ENCODE measurements at places on chromosomes 16 and 17.

- DNase-seq: no peak
These were observed 20.6 kb downstream of the HIC1 start for GRCh38 chr17:2075336-2076086.

GRCh38 chr17:28901866-28902818 lies 737 bp downstream of the DHRS13 start:
- DNase-seq: no peak

DNA sequence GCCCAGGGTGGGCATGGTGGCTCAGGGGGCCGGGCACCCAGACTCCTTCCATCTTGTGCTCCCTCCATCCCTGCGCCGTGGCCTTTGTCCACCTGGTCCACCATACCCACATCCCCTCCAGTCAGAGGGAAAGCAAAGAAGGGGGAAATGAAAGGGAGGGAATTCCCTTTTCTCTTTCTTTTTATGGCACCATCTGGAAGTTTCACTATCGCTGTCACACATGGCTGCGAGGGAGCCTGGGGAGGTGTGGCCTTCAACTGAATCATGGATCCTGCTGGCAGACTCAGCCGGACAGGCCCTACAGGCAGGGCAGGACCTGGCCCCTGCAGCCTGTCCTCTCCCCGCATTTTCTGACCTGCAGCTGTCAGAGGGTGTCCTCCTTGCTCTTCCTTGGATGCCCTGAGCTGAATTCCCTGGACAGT lies 6.2 kb downstream of the SLC12A3 start:
- peak; percentile 67 for DNase-seq

- no peak for DNase-seq
These were observed 127.1 kb downstream of the CDH13 start for GRCh38 chr16:82753821-82754220.

- no peak for DNase-seq
These were observed 120.6 kb downstream of the XYLT1 start for GRCh38 chr16:17350207-17350606.

GRCh38 chr17:48504953-48505352 lies 25.9 kb downstream of the HOXB1 start:
- no peak for DNase-seq

DNA sequence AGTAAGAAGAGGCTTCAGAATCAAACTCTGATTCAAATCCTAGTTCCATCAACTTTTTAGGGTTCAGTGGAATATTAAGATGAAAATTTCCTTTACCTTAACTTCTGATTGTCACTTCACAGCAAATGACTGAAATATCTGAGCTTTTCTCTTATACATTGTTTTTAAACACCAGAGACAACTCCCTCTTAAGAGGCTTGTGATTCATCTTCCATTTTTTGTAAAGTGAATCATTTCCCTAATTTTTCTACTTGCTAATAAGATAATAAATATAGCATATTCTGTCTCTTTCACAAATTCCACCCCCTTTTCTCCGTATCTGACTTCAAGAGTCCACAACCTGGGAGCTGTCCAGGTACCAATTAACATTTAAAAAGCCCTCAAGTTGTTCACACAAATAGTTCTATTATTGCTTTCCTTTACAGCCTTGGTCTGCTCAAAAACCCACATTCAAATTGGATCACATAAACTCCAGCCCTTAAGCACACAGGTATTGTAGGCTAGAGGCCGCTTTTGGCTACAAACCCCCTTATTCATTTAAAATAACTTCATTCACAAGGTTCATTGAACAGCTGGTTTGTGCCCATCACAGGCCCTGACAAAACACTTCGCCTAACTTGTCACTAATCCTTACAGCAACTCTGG lies 14.1 kb upstream of the UTP6 start:
- DNase-seq: no peak

DNA sequence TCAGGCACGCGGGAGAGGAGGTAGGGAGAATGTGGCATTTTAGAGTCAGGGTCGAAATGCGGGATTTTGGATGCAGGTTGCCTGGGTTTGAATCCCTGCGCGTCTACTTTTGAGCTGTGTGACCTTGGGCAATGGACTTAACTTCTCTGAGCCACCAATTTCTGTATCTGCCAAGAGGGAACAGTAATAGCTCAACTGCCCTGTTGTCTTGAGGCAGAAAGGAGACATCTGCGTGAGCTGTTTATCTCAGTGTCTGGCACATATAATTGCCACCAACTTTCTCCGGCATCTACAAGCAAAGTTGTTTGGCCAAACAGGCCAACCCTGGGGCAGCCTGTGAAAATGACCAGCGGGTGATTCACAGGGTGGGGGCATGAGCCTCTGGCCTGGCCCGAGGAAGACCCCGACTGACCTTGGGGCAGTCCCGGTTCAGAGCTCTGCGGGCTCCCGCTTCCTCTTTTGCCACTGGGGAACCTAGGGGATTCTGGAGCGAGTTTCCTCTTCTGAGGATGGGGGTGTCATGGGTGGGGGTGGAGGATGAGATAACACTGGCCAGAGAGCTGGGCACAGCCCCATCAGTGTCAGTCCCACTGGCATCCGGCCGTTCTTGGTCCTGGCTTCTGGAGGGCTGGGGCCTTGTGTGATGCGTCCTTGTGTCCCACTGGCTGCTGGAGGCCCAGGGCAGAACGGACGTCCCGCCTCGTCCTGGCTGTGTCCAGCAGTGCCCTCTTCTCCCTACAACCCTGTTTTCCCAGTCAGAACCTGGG lies 1.3 kb downstream of the SNN start:
- DNase-seq: peak; percentile 75

DNA sequence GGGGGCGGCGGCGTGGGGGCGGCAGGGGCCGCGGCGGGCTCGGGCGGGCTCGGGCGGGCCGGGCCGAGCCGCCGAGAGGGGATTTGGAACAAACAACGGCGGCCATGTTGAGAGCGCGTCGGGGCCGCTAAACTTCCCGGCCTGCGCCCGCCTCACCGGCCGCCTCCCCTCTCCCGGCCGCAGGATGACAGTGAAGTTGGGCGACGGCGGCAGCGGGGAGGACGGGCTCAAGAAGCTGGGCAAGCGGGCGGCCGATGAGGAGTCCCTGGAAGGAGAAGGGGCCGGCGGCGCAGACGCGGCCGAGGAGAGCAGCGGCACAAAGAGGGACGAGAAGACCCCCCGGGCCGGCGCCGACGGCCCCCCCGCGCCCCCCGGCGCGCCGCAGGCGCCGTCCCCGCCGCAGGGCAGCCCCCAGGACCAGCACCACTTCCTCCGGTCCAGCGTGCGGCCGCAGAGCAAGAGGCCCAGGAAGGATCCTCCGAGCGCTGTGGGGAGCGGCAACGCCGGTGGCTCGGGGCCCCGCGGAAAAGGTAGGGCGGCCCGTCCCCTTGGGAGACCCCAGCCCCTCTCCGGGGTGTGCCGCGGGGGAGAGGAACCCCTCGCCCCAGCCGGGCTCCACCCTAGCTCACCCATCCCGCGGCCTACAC lies 2.4 kb downstream of the CRAMP1 start:
- peak; percentile 5 for DNase-seq

DNA sequence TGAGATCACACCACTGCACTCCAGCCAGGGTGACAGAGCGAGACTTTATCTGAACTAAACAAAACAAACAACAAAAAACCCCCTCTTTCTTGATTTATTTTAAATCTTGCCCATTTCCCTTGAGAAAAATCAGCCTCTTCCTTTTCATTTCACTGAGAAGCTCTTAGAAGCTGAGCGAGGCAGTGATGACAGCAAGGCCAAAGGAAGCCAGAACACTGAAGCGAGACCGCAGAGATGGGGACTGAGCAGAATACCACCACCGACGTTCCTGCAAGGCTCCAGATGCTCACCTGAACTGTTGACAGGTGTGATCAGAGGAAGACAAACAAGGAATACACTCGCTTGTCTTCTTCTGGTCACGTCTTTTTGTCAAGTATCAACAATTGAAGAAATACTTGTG lies 30.5 kb upstream of the IRF8 start:
- DNase-seq: peak; percentile 27

- DNase-seq: no peak
These were observed 16.4 kb upstream of the TMED6 start for GRCh38 chr16:69367980-69368379.

- no peak for DNase-seq
These were observed 15.0 kb upstream of the CBX8 start for GRCh38 chr17:79811868-79812352.

DNA sequence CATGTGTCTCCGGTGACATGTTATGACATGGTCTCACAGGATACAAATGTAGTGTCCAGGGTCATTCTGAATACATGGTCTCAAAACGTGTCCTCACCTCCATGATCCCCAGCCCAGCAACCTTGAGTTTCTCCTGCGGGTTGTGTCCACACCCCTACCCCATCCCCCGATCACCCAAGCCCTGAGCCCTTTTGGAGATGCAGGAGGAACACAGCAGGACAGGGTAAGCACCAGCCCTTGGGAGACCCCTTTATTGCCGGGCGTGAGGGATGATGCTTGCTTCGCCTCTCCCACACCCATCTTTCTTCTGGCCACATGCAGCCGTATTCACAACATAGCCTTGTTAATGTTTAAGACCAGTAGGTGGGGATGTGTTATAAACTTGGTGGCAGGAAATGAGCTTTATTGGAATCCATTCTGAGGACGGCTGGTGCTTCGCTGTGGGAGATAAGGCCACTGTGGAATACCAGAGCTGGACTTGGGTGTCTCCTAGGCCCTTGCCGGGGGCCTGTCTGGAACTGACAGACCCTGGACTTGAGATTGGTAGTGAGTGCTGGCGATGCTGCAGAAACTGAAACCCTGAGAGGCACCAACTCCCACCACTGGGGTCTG lies 5.5 kb downstream of the TMEM132E start:
- DNase-seq: no peak

DNA sequence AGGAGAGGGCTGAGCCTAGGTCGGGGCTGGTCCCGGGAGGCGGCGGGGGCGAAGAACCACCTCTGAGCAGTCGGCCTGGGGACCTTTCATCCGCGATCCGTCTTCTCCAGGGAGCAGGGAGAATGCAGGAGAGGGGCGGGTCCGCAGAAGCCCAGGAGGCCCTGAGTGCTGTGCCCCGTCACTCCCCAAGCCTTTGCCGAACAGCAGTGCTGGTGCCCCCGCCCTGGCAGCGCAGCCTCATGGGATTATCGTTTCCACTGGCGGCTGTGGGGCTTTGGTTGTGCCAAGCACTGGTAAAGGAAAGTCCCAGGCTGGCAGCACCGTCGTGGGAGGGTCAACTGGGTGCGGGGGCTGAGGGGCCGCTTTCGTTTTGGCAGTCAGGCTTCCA lies 631 bp downstream of the TBL3 start:
- DNase-seq: no peak

DNA sequence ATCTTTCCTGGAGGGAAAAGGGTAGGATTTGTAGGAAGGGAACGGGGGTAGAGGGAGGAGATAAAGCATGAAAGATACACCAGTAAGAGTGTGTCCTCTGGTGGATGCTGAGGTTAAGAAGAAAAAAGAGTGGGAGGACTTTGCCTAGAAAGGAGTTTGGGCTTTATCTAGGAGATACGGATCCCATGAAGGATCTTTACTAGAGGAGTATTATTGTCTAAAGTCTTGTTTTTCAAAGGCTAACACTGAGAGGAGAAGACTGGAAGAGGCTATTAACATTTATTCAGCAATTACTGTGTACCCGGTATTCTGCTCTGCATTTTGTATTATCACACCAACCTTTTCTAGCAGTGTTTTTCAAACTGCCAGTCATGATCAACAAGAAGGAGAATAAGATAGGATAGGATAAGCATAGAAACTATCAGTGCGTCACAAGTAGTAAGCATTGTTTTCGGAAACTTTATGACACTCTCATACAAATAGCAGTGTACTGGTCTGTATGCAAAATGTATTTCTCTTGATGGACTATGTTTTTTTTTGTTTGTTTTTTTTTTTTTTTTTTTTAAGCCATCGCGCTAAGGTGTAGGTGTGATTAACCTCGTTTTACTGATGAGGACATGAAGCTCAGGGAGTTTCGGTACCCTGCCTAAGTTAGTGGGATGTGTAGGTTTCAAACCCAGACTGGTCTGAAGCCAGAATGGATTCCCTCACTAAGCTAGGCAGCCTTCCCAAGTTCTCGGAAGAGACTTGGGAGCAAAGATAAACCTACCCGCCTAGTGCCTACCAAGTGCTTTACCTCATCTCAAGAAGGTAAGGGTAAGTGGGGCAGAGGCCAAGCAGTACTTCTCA lies 1.3 kb upstream of the SP2 start:
- DNase-seq: no peak

DNA sequence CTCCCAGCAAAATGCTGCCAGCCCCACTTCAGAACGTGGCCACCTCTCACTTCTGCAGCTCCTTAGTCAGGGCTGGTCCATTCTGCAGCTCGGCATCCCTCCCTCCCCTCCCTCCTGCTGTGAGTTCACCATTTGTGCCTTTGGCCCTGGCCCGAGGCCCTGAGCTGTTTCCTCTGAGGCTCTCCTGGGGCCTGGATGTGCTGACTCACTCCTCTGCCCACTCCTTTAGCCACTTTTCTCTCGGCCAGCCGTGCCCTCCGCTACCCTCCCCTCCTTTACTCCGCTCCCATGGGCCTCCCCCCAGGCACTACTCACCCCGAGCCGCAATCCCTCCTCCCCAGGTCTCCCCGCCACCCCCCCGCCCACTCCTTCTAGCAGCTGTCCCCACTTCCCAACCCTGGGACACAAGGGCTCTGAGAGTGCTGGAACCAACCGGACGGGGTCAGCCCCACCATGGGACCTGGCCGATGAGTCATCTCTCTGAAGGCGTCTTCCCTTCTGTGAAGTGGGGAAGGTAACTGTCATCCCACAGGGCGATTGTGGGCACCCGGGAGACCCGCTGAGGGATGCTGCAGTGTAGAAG lies 11.5 kb downstream of the KCNG4 start:
- no peak for DNase-seq

DNA sequence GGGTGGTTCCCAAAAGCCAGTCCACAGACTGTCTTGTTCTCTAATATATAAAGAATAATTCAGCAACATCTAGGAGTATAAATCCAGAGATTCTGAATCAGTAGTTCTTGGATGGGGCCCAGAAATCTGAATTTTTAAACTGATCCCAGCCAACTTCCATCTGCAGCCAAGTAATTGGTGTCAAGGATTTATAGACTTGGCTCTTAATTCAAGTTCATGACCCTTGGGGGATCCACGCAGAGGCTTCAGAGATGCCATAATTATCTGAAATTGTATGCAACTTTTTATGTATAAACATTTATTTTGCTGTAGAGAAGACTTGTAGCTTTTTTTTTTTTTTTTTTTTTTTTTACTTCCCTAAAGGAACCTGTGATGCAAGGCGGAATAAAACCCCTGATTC lies 60.6 kb downstream of the HLF start:
- no peak for DNase-seq

- no peak for DNase-seq
These were observed 70.2 kb downstream of the PARN start for GRCh38 chr16:14559809-14560241.

DNA sequence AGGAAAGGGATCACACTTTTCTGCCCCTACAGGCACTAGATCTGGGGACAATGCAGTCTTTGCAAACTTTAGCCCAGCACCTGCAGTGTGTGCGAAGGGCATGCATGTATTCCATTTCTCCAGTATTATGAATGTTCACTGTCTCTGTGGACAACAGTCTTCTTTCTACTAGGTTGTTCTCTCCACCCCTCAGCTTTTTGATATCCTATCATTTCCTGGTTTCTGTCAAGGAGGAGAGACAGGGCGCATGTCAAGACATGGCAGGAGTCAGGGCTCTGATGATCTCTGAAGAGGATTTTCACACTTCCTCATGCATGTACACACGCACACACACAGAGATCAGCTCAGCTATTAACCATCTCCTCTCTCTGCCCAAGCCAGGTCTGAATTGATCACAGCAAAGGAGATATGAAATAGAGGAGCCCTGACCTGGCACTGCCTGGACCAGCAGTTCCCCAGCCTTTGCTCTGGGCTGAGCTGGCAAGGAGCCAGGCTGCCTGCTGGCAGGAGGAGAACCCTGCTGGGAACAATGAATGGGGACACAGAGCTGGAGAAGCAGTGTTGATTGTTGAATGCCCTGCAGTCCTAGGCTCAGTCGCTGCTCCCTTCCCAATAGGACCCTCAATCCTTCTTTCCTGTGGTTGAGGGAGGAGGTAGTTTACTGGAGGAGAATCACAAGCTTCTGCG lies 2.6 kb downstream of the GPR179 start:
- DNase-seq: no peak

Measured in stimulated activated naive B cell treated with anti-CD40 and anti-IgM and Interleukin-4, amounts not matched to agents 10 μg/mL and 1 μg/mL and 100 μg/mL, for 72 hours (primary cell).